ENCODE measurements at places on chromosomes 1 and 21.

DNA sequence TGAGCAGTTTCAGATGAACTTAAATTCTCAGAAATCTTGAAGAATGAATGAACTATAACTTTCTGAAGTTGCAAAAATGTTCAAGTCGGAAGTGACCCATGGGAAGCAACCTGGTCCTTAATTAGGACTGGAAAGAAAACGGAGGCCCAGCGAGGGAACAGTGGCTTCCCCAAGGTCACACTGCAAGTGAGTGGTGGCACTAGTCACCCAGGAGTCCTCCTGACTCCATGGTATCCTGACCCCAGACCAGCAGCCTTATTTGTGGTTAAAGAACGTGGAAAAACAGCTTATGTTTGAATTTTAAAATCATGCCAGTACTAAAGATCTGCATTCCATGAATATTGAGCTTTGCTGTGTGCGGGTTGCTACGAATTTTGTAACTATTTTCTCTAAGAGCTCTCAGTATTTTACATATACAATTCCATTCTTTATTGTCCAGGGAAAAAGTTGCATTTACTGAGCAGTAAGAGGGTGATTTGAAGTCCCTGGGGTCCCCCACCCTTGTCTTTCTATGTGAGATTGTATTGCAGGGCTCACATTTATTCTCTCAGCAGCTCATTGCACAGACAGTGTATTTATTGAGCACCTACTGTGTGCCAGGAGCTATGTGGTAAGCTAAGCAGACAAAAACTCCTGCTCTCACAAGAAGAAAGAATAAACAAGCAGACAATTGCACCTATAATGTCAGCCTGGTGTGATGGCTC is 61.6 kb upstream of the ATP5PO start:
- DNase-seq = no peak

DNA sequence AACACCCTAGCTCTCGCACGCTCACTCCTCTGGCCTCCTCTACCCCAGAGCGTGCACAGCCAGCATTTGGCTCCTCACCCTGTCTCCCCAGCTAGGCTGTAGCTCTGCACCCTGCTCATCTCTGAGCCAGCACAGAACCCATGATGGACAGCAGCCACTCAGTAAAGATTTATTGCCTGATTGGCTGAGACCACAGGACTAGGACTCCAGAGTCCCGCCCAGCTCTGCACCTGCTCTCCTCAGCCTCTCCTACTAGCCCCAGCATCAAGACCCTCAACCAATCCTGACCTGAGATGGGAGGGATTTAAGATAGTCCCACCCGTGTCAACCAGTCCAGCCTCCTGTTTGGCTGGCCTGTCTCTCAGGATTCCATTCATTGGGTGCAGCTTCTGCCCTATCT is 9.3 kb downstream of the C1QB start:
- DNase-seq = no peak

GRCh38 chr1:98027103-98027705 is 106.4 kb upstream of the DPYD start:
- no peak for DNase-seq

DNA sequence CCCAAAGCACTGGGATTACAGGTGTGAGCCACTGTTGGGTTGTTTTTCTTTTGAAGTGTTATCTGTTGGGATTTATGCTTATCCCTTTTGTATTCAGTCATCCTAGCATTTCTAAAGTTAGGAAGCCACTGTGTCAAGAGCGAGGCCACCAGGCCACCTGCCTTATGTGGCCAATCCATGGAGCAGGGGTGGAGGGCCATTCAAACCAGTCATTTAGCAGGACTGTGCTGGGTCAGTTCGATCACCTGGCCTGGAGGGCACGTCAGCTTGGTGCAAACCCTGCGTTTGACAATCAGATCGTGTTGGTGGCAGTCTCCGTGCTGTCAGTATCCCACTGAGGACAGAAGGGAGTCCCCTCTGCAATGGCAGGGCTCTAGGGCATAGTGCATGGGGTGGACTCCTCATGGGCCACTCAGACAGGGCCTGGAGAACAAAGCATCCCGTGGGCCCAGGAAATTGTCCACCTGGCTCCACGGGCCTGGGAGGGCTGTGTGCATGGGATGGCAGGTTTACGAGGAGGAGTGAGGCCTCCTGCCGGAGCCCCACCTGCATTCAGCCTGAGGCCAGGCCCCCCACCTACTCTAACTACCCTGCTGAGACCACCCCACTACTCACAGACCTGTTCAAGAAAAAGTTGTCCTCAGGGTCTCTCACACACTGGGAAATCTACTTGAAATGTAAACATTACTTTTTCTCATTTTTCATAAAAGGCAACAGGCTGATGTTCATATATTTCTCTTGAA is 242.3 kb downstream of the SDCCAG8 start:
- DNase-seq = no peak

DNA sequence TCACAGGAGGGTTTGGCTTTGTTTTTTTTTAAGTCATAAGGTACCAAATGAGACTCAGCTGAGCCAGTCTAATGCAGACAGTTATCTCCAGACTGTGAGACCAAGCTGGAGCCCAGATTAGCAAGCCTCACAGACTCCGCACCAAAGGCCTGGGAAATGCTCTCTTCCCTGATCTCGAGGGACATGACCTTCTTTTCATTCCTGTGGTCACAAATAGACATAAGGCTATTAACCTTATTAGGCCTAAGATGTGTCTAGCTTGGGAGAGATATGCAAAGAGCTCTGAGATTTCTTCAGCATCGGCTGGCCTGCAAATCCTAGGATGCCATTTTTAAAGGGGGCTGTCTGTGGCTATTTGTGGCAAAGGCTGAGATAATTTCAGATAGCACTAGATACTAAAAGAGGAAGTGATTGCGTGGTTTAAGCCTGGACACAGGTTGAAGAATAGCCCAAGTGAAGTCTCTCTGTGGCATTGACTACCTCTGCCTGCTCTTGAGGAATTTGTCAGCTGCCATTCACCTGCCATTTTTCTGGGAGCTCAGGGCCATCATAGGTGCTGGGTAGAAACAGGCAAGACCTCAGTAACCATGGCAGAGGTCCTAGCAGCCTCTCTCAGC is 301.3 kb downstream of the SIPA1L2 start:
- no peak for DNase-seq

- no peak for DNase-seq
Observed at GRCh38 chr21:38816400-38816977, 10.8 kb downstream of the ETS2 start.

GRCh38 chr1:116889380-116889779 is 20.3 kb upstream of the PTGFRN start:
- DNase-seq = no peak
